Fibroblast of upper back skin (primary cell): ENCODE measurements at places on chromosomes 3 and 15.
A peak's percentile ranks its signal among the peaks of the same experiment; 100 is the strongest.

- no peak for DNase-seq
Measured at GRCh38 chr3:107637416-107638183, 114.8 kb downstream of the BBX start.

GRCh38 chr3:26106228-26106627 is 316.3 kb downstream of the OXSM start:
- no peak for DNase-seq

DNA sequence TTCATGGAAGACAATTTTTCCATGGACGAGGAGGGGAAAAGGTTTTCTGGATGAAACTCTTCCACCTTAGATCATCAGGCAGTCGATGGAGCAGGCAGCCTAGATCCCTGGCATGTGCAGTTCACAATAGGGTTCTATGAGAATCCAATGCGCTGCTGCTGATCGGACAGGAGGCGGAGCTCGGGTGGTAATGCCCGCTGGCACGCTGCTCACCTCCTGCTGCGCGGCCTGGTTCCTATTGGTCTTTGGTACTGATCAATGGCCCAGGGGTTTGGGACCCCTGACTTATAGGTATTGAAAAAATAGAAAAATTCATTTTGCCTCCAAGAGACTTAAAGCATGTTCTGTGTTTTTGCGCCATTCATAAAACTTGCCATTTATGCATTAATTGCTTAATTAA is 793.9 kb upstream of the NR2F2 start:
- DNase-seq: no peak

DNA sequence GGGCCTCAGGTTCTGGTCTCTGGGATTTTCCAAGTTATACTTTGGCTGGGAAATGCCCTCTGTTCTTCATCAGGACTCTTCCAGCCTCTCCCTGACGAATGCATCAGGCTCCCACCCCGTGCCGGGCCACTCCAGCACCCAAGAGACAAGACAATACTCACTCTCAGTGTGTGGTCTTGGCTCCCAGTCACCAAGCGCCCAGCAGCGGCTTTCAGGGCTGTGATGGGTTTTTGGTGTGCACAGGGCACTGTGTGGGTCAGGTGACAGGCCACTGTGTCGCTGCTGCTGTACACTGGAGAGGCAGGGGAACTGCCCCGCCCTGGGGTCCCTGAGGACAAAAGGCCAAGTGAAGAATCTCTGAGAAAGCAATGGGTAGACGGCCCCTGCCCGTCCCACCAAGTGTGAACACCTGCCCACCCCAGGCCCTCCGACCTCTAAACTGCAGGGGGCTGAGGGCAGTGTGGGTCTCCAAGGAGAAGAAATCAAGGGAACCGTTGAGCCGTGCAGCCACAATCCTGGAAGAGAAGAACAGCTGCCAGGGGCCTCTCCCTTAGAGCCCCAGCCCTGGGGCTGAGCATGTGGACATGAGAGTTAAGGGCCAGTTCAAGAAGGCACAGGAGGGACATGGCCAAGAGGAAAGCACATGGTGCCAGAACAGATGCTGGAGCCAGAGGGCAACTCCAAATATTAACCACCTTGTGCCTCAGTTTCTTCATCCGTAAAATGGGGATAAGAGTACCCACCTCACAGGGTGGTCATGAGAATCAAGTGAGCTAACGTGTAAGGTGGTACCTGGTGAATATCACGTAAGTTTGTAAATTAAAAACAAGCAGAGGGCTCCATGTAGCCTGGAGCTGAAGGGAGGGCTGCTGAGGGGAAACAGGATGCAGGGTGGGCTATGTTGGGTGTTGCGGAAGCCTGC is 34.1 kb downstream of the PTPN23 start:
- no peak for DNase-seq

DNA sequence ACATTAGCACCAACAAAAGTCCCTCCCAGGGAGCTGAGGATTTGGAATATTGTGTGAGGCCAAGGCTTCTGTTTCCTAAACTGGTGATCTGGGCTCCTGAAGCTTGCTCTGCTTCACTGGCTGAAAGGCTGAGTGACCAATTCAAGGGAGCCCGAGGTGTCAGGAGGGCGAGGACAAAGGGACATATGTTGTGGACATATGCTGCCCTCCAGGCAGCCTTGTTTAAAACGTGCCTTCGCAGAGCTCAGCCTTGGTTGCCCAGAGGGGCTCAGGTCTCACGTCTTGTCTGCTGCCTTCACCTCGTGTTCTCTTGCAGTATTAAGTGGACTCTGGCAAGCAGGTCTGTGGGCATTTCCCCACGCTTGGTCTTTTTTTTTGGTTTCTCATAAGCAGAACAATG is 7.0 kb downstream of the SLCO3A1 start:
- no peak for DNase-seq

GRCh38 chr15:64681424-64682024 is 93.9 kb downstream of the RBPMS2 start:
- DNase-seq: peak; percentile 52

- DNase-seq: no peak
Measured at GRCh38 chr15:67815036-67815592, 10.2 kb upstream of the SKOR1 start.

DNA sequence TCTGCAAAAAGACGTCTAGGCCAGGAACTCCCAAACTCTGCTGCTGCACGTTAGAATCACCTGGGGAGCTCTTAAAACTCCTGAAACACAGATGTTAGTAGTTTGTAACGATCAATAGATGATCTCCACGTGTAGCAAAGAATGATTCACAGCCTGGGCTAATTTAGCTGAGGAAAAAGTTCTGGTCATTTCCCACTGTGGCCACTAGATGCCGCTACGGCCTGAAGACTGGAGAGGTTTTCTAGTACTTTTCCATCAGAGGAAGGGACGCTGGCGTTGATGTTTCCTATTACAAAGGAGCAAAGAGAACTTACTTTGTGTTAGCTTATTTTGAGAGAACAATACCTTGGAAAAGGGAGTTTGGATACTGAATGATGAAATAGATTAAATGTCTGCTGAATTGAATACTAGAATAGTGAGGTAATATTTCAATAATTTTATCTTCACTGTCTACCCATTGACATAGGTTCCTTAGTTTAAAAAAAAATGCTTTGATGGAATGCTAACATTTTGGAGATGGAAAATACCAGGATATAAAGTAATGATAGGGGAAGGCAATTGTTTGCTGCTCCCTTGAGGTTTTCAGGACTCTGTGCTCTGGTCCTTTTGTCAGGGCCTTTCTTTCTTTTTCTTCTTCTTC is 159.1 kb downstream of the P3H2 start:
- peak; percentile 88 for DNase-seq

GRCh38 chr15:78822514-78822913 is 11.2 kb upstream of the ADAMTS7 start:
- DNase-seq: no peak

DNA sequence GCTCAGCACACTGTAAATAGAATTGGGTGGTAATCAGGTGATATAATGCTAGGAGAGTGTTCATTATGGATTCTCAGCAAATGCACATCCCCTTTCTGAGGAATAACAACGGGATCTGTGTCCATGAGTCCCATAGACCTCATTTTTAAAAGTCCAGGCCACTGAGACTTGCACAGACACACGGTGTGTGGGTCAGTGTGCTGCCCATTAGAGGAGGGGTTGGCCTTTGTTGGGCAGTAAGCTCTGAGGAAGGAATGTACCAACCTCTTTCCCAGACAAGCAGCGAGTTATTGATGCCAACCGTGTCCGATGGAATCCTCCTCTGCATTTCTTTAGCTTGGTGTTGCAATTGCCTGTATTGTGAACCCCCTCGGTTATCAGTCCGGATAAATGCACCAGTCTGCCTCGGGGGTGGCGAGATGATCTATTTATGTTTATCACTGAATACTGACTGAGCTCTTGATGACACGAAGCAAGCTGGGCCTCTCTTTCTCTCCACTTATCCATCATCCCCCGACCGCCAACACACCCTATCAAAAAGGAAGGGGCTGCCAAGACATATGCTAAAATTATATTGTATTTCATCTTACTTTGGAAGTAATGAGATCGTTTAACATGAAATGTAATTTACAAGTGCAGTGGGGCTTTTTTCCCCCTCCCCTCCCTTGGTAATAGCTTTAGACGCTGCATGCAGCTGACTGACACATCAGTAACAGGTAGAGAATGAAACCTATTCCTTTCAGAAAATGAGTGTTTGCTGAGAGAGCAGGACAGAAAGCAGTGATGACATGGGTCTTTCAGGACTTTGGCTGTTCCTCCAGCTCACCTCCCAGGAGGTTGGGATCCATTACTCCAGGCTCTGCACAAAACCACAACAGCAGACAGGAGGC is 126.6 kb upstream of the ST8SIA2 start:
- no peak for DNase-seq

DNA sequence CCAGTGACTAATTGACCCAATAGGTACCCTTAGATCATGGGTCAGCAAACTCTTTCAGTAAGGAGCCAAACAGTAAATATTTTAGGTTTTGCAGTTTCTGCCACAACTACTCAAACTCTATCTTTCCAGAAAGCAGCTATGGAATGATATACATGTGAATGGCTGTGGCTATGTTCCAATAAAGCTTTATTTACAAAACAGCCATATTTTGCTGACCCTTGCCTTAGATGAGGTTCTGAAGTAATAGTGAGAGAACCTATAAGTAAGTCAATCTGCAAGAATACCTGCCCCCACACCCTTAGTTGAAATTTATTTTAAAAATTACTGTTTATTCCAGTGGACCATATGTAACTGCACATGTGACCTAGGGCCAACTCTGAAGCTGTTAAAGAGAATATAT is 134.0 kb downstream of the CMSS1 start:
- DNase-seq: no peak

GRCh38 chr15:57160823-57161560 is 215.3 kb upstream of the CGNL1 start:
- DNase-seq: peak; percentile 89
